Lower leg skin (tissue), 4 donors: ENCODE measurements at places on chromosomes 11 and 22.

GRCh38 chr22:49347376-49347775, 480.3 kb downstream of the BRD1 start:
- no peak for DNase-seq

DNA sequence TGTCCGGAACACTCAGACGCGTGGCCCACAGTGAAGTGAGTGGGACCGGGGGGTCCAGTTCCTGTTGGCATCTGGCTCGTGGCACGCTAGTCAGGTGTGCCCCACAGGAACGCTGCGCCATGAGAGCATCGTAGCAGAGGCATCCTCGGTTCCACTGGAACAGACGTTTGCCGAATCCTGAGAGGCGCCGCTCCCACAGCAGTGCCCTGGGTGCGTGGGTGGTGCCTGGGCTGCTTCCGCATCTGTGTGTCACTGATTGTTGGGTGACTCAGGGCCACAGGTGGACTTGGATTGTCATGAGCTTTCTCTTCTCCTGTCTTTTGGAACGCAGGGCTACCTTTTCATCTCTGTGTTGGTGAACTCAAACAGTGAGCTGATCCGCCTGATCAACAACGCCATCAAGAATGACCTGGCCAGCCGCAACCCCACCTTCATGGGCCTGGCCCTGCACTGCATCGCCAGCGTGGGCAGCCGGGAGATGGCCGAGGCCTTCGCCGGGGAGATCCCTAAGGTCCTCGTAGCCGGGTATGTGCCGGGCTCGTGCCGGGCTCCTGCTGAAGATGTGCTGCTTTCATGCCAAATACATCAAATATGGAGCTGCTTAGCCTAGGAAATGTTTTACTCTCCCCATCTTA, 46.2 kb downstream of the AP2A2 start:
- DNase-seq, result no peak

DNA sequence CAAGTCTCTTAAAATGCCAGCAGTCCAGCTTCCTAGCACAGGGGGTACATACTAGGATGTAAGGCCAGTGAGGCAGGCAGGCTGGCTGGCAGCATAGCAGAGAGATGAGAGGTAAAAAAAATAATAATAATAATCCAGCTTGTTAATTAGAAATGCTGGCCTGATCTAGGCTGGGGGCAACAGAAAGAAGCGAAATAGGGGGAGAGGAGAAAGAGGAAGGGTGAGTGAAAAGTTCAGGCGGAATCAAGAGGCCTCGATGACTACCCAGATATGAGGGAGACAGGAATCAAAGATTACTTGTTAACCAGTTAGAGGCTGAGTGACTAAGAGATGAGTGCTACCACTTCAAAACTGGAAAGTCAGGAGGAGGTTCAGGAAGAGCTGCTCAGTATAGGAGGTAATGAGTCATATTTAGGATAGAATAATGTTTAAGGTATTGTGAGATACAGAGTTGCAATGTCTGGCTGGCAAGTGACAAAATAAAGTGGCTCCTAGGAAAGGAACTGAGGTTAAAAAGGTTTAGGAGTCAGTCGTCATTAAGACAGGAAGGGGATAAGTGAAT, 2.8 kb downstream of the ALKBH8 start:
- no peak for DNase-seq

- DNase-seq, result peak; percentile 82
Measured at GRCh38 chr11:2260491-2261364, 9.7 kb downstream of the ASCL2 start.

- no peak for DNase-seq
Measured at GRCh38 chr11:2295971-2296912, 5.5 kb downstream of the C11orf21 start.

- DNase-seq, result no peak
Measured at GRCh38 chr11:126176853-126177470, 34.5 kb downstream of the RPUSD4 start.

- DNase-seq, result no peak
Measured at GRCh38 chr22:48629631-48630432, 1197.8 kb downstream of the BRD1 start.

GRCh38 chr11:120061761-120062560, 76.0 kb downstream of the TRIM29 start:
- DNase-seq, result no peak

GRCh38 chr11:66324664-66325063, 7.8 kb upstream of the CD248 start:
- DNase-seq, result no peak

DNA sequence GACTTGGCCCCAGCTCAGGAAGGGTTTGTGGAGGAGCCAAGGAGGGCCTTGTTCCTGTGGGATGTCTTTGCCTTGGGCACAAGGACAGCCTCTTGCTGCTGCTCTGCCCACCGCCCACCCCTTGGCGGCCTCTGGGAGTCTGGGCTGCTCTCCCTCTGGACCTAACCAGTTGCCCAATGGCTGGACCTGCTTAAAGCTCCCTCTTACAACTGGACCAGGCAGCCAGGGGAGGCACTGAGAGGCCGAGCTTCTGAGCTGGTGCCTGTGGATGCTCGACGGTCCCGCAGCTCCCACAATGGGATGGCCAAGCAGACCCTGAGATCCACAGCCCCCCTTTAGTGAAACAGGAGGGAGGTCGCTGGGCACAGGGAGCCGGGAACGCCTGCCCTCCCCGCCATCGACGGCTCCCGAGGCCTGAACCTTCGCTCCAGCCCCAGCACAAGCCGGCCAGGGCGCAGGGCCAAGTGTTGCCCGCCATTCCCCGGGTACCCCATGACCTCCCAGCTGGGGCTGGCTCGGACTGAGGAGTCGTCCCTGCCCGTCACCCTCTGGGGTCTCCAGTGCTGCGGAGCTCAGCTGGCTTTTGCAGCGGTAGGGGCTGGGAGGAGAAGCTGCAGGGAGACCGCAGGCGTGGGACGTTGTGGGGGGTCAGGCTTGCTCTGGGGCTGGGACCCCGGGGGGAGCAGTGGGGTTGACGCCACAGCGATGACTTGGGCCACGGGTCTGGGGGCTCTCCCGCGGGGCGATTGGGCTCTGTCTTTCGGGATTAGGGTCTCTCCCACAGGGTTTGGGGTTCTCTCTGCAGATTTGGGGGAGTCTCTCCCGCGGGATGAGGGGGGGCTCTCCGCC, 584 bp upstream of the GAL start:
- DNase-seq, result no peak

- DNase-seq, result no peak
Measured at GRCh38 chr11:65205602-65205967, 23.9 kb downstream of the CAPN1 start.

- no peak for DNase-seq
Measured at GRCh38 chr11:111019871-111020670, 225.5 kb upstream of the POU2AF2 start.

GRCh38 chr11:128917144-128917724, 25.4 kb downstream of the TP53AIP1 start:
- DNase-seq, result no peak

DNA sequence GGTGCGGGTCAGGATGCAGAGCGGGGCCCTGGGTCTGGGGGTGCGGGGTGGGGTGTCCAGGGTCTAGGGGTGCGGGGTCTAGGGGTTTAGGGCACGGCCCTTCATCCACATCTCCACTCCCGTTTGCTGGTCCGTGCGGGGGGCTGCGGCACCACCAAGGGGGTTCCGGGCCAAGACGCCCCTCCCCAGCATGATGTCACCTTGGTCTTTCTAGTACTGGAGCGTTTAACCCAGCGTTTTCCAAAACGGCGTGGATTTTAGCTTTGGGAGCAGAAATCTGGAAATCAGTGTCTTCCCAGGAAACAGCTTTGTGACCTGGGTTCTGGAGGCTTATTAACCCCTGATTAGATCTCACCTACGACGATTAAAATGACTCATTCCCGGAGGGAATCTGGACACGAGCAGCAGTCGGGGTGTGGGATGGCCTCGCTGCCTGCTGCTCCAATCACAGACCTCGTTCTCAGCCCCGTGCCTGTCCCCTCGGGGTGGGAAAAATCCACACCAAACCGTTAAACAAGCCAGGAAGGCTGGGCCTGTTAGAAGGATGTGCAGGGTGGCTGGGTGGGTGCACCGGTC, 759 bp downstream of the AP2A2 start:
- DNase-seq, result no peak

- DNase-seq, result peak; percentile 70
Measured at GRCh38 chr11:6498121-6498520, 1.0 kb downstream of the DNHD1 start.

DNA sequence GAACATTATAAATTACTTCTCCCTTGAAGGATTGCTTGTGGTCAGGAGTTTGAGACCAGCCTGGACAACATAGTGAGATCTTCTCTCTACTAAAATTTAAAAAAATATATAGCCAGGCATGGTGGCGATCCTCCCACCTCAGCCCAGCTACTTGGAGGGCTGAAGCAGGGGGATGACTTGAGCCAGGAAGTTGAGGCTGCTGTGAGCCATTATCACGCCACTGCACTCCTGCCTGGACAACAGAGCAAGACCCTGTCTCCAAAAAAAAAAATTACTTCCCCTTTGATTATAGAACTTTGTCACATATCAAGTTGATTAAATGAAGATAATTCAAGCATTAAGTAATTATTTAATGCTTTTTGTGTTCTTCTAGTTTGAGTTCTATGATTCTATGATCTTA, 65.1 kb upstream of the PRODH start:
- DNase-seq, result peak; percentile 31

DNA sequence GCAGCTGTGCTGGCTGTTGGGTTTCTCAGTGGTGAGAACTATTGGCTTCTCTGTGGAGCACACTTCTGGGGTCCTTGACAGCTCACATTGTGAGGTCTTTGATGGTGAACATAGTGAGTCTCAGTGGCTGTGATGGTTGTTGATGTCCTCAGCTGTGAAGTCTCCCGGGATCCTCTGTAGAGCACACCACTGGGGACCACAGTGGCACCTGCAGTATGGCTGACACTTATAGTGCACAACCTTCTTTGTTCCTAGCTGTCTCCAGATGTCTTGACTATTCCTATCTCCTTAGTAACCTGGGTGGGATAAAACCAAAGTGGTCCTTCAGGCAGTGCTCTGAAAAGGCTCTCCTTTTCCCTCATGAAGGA, 34.3 kb upstream of the CHORDC1 start:
- no peak for DNase-seq

DNA sequence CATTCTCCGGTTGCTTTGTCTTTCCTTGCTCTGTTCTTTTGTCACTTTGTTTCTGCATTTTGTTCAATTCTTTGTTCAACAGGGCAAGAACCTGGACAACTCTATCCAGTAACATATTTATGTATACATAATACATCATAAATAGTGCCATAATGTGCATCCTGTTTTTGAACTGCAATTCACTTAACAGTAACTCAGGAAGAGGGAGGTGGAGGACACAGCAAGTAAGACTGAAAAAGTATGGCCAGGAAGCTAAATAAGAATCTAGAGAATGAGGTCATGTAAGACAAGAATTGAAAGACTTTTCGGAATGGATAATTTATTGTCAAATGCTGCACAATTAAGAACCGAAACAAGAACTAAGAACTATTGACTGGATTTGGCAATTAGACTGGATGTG, 29.2 kb upstream of the CHORDC1 start:
- DNase-seq, result no peak

DNA sequence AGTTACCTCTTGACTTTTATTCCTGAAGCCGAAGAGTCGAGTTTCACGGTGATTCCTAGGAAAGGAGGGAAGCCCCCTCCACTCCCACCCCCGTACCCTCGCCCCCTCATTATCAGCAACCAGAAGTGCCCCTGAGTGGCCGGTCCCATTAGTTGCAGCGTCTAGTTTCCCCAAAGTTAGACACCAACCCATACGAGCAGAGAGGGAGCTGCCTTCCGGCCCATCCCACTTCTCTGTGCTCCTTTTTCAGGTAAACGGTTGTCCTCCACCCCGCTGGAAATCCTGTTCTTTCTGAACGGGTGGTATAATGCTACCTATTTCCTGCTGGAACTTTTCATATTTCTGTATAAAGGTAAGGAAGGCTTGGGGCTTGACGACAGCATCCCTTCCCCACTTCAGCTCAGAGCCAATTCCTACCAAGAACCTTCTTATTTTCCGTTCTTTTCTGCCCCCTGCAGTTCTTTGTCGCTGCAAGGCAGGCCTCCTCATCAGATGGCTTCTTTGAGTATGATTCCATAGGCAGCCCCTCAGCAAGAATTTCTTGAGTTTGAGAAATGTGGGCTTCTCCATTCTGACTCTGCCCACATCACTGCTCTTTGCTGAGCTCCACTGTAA, 701 bp downstream of the TMEM216 start:
- no peak for DNase-seq

DNA sequence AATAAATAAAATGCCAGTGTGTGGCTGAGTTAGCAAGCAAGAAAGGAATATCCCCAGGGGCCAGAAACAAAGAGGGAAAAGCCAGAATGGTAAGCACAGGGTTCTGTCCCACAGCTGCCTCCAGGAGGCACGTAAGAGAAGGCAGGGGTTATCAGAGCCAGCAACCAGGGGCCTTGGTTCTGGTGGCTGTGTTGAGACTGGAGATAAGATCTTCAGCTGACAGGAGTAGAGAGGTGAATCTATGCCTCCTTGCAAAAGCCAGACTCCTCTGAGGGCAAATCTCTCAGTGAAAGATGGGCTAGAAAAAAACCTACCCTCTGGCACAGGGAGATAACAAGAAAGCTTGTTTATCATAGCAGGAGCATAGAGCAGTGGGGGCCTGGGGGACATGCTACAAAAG, 29.8 kb upstream of the NFAM1 start:
- DNase-seq, result no peak

GRCh38 chr11:17157761-17158160, 50.0 kb downstream of the PIK3C2A start:
- DNase-seq, result no peak

GRCh38 chr11:118082880-118083552, 3.7 kb downstream of the SMIM35 start:
- DNase-seq, result no peak

DNA sequence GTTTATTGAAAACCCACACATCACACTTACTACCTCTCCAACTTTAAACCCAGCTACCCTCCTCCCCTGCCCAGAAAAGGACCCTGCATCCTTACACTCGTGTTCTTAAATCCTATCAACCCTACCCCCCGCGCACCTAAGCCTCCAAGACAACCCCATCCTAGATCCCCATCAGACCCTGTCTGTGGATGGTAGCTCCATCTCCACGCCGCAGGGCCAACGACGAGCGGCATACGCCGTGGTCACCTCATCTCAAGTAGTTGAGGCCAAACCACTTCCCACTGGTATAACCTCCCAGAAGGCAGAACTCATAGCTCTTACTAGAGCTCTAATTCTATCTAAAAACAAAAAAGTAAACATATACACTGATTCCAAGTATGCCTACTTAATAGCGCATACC, 9.4 kb upstream of the OR56A3 start:
- DNase-seq, result no peak

GRCh38 chr22:23751441-23751996, 607 bp upstream of the ZNF70 start:
- no peak for DNase-seq

- no peak for DNase-seq
Measured at GRCh38 chr11:74820763-74821162, 72.1 kb downstream of the RNF169 start.

DNA sequence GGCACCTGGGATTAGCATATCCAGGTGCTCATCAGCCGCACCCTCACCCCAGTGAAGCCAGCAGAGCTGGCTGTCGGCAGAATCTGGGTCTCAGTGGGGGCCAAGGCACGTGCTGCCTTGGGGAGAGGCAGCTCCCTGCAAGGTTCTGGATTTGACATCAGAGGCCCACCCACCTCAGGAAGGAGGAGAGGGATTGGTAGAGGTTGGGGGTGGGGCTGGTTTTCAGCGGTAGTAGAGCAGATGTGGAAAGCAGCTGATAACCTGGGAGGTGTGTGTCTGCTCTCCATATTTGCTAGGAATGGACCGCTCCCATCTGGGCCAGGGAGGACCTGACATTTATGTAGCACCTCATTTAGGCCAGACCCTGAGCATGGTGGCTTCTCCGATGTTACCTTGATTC, 147.5 kb downstream of the GRIK4 start:
- no peak for DNase-seq
